Caco-2 (cell line): ENCODE measurements at places on chromosomes 5 and 9.
A peak's percentile ranks its signal among the peaks of the same experiment; 100 is the strongest.

GRCh38 chr5:144141585-144141984 lies 28.9 kb downstream of the YIPF5 start:
- no peak for DNase-seq

GRCh38 chr5:62142351-62142750 lies 163.7 kb upstream of the KIF2A start:
- DNase-seq: no peak

- no peak for DNase-seq
Measured at GRCh38 chr9:91603932-91604331, 180.3 kb upstream of the NFIL3 start.

DNA sequence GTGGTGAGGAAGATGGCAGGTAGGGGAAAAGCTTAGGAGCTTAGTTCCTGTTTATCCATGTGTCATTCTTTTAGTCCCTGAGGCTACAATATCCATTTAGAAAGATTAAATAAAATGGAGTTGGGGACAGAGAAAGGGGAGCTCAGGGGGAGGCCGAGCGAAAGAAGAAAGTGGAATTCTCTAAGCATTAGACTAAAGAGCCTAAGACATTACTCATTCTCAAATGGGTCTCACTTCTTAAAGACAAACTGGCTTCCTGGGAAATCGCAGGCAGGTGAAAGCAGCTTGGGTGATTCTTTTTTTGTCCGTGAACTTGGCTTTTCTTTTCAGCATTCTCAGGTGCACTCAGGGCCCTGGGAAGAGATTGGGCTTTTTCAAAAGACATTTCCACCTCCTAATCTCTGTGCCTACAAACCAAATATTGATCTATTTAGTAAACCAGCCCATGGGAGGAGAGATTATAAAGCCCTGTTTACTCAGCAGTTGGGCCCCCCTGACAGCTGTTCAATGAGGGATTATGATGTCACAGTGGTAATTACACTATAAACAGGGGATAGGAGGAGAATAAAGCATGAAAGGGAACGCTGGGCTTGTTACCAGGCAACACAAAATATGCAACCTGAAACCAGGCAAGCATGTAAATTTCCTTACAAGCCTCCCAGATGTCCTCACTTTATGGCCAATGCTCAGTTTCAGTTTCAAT lies 584.0 kb downstream of the ACTL7B start:
- peak; percentile 86 for DNase-seq

- no peak for DNase-seq
Measured at GRCh38 chr5:159884917-159885620, 31.2 kb upstream of the ADRA1B start.

DNA sequence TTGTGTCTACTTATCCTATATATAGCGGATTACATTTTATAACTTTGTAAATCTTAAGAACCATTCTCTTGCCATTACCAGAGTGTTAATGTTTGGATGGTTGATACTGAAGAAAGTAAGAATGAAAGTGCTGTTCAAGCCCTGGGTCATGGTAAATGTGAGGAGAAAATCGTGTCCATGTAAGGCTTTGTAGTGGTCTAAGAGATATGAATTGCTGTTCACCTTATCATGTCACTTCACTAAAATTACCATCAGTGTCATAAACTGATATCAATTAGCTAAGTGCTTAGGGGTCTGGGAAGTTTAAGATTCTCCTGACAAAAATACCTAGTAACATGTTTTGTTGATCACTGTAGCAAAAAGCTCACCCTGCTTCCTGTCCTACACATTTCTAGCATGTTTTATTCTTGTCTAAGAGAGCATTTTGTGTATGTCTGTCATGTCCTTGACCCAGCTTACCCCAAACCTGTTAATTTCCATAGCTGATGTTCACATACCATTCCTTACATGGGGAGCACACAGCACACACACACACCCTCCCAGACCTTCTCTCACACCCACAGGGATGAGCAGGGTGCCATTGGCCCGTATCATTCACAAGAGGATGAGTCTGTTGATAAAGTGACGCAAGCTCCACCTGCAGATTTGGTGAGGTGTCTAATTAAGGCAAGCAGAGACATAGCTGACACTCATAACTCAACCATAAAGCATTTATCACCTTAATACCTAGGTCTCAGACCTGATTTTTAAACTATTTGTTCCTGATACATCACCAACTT lies 125.1 kb upstream of the PAM start:
- no peak for DNase-seq

DNA sequence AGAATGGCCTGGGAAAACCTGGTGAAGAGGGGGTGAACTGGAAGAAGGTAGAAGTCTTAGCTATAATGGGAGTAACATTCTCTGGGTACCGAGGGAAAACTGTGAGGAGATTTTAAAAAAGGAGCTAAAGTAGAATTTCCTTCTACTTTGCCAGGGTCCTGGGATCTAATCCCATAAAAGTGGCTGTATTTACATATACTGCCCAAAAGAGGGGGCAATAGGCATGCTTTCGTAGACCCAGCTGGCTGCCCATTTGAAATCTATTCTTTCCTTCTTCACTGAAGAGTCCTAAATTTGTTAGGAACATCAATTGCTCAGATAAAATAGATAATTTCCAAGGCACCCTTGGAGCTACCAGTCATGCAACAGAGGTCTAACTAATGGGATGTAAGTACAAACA lies 159.2 kb downstream of the CDC42SE2 start:
- DNase-seq: no peak

- DNase-seq: no peak
Measured at GRCh38 chr9:13205824-13206223, 73.7 kb downstream of the MPDZ start.

GRCh38 chr9:2018162-2018643 lies 3.1 kb downstream of the SMARCA2 start:
- no peak for DNase-seq

DNA sequence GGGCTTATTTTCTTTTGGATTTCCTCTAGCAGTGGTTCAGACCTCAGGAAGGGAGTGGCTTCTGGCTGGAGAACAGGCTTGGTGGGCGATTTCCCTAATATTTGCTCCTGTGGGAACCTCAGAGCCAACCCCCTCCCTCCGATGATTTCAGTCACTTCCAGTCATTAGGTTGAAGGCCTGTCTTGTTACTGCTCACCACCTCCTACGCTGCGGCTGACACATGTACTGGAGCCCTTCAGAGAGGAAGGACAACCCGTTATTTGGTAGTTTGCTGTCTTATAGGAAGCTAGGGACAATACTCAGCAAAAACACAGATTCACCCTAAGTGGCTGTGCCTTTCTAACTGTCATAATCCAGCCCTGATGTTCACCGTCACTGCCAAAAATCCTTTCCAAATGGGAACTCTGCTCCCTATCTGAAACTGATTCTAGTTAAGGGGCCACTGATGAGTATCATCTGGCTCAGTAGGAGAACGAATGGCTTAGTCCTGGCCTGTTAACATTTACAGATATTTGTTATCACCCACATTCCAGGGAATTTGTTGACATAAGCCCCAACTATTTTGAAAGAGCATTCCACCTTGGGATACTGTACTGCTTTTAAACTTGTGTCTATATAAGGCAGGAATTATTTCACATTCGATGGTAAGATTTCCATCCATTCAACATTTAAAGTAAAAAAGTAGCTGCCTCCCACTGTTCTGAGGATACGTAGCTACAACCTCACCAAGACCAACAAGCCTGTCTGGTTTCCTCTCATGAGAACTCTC lies 29.3 kb upstream of the ANKH start:
- no peak for DNase-seq

DNA sequence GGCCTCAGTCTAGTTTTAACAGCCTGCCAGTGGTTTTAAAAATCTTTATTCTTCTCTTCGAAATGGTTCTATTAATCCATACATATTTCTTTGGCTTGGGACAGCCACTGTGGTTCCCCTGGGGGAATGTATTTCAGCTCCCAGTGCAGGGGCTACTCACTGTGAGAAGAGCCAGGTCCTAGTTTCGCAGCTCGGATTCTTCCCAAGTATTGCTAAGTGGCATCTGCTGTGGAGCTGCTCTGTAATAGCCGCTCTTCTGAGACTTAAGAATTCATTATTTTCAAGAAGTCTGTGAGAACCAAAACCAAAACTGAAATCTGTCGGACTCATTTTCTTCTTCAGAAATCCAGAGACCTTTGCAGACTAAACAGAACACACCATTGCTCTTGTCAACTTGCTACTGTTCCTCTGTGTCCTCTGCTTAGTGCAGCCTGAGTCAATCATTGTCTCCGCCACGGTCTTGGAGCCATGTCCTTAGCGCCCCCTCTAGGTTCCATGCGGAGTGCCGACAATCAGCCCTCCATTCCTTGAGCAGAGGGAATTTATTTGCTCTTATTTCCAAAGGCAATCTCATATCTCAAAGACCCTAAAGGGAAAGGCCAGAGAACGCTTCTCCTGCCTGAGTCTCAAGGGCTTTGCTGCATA lies 478.2 kb downstream of the SPATA31D1 start:
- peak; percentile 17 for DNase-seq

- no peak for DNase-seq
Measured at GRCh38 chr5:149071756-149072155, 8.9 kb upstream of the SH3TC2 start.

GRCh38 chr5:124025306-124025845 lies 513.4 kb downstream of the CSNK1G3 start:
- DNase-seq: no peak

- DNase-seq: no peak
Measured at GRCh38 chr9:97840521-97840920, 12.5 kb upstream of the FOXE1 start.

- no peak for DNase-seq
Measured at GRCh38 chr5:64161420-64161819, 4.2 kb upstream of the RNF180 start.

DNA sequence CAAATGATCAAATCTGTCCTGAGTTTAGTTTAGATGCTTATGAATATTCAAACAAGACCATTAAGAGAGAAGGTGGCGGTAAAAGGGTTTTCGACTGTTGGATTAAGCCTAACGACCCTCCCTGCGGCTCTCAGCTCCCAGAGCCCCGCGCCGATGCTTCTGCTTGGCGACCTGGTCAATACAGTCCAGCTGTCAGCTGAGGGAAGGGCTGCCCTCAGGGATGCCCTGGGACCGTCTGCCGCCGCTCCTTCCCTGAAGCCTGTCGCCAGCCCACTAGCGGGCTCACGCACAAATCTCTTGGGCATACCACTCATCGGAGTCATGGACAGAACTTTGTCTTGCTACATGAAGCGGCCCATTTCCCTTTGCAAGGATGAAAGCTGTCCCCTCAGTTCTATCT lies 136.6 kb upstream of the RAPGEF1 start:
- DNase-seq: no peak

DNA sequence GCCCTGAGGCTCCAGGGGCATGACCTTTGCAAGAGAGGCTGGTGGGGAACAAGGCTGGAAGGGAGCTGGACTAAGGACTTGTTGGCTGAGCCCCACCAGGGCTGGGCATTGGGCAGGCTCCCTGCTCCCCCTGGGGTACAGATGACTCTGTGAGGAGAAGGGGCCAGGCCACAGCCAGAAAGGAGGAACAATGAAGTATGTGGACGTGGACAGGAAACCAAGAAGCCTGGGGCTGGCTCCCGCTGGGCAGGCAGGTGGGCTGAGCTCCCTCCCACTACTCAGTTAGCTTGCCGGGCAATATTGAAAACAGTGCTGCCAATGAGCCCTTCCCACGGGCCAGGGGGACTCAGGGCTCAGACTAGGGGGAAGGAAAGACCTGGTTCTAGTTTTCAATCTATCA lies 66.1 kb upstream of the SPTLC1 start:
- no peak for DNase-seq

GRCh38 chr9:89340332-89340731 lies 22.0 kb downstream of the SECISBP2 start:
- no peak for DNase-seq

GRCh38 chr9:107180206-107180605 lies 102.9 kb upstream of the RAD23B start:
- no peak for DNase-seq

DNA sequence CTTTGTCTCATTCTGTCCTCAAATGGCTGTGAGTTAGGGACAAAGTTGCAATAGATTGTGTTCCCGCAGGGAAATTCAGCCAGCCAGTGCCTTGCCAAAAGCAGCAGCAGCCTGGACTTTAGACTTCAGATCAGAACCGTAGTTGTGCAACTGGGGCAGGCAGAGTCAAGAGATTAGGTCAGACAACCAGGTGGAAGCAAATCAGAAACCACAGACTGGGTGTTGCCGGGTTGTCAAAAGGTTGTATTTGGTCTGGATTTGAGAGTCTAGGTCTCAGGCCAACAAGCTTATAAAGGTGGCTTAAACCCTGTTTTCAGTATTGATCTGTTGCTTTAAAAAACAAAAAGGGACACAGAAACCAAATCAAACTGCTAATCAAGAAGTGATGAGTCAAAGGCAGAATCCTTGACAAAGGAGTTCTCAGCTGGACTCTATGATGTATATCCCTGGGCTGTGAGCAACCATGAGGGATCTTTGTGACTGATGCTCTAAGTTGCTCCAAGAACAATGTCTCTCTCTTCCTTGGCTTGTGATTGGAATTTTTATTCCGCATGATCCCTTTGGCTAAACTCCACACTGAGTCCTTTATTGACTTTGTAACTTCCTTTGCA lies 20.9 kb downstream of the RFK start:
- peak; percentile 53 for DNase-seq

DNA sequence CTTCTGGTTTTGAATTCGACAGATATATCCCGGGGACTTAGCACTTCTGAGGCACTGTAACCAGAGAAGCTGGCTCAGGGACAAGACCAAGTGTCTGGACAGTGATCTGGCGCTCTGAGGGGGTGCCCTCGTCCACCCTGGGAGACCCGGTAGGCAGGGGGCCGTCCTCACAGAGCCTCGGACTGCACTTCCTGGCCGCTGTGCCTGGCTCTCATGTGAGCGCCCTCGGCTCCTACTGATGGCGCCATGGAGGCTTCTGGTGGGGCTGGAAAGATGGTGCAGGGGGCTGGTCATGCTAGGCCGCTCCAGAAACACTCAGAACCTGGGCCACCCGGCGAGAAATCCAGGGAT lies 18.8 kb upstream of the SLC6A3 start:
- no peak for DNase-seq

DNA sequence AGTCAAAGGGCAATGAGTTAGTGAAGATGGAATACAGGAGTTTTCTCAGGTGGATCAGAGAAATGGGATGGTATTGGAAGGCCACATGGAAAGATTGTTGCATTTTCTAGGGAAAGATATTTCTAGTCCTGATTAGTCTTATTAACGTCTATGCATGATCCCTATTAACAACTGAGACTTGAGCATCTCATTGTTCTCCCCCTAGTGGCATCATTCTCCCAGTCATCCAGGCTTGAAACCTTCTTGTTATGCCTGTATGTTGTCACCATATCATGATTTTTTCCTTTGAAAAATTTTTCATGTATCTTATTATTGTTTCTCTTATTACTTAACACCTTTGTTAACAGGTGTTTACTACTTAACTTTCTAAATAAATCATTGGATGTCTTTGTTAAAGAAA lies 34.4 kb downstream of the KIF2A start:
- DNase-seq: peak; percentile 41

DNA sequence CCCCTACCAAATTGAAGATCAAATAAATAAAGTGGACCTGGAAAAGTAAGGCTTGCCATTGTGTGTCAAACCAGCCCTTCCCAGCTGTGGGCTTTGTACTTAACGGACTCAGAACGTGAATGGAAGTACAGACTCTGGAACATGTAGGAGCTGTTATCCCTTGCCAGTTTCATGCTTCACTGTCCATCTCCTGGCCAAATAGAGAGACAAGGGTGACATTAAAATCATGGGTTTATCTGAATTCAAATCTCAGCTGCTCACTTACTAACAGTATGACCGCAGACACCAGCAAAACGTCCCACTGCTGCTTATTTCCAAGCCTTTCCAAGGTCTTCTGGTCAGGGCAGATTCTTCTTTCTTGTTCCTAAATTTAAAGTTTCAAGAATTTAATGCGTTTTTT lies 52.2 kb downstream of the EXOSC2 start:
- DNase-seq: no peak
